ENCODE measurements at places on chromosomes 1 and 21. TPM values are rescaled to one million over a fixed set of nuclear protein-coding genes. Genes with fewer than 3 reads are reported as not detected.

- no peak for DNase-seq
These were observed 330.8 kb downstream of the NPHP4 start for GRCh38 chr1:5661196-5662085.

- no peak for DNase-seq
These were observed 39.0 kb downstream of the OLFM3 start for GRCh38 chr1:101957771-101958170.

DNA sequence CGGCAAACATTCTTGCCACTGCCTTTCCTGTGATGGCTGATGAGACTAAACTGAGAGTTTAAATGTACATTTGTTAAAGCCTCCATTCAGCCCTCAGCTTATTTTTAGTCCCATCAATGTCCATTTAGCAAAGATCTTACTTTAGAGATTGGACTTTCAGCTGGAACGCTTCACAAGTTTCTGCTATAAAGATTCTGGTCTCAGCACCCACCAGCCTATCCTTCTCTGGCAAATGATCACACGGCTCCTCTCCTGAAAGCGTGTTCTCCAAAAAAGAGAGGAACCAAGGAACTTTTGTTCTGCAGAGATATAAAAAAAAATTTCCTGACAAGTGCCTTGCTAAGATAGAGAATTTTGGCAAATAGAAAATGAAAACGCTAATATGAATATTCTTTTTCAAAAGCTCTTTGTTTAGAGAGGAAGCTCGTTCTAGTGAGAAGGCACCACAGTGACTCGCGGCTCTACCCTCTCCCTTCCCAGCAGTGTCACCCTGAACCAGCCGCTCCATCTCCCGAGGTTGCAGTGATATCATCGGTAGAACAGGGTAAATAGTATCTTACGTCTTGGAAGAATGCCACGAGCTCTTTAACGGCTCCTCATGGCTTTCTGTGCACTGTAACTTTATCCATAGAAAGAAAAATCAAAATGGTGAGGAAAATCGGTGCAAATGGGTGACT, 200.2 kb downstream of the APP start:
- DNase-seq: no peak

- no peak for DNase-seq
These were observed 40.5 kb downstream of the MRPS6 start for GRCh38 chr21:34113842-34114241.

Gene INKA2
- total RNA-seq: 5.1 TPM

Gene LIN28A
- total RNA-seq: 0.59 TPM

Measured in GM12878 (cell line).